ENCODE measurements at places on chromosomes 4 and X.
A peak's percentile ranks its signal among the peaks of the same experiment; 100 is the strongest.

- no peak for DNase-seq
Measured at GRCh38 chr4:98905839-98906238, 23.1 kb downstream of the EIF4E start.

GRCh38 chrX:107773206-107773605, 2.4 kb downstream of the TSC22D3 start:
- no peak for DNase-seq

- no peak for DNase-seq
Measured at GRCh38 chr4:145602129-145602760, 16.9 kb upstream of the MMAA start.

- DNase-seq, result no peak
Measured at GRCh38 chrX:47501226-47502074, 18.4 kb upstream of the ZNF41 start.

DNA sequence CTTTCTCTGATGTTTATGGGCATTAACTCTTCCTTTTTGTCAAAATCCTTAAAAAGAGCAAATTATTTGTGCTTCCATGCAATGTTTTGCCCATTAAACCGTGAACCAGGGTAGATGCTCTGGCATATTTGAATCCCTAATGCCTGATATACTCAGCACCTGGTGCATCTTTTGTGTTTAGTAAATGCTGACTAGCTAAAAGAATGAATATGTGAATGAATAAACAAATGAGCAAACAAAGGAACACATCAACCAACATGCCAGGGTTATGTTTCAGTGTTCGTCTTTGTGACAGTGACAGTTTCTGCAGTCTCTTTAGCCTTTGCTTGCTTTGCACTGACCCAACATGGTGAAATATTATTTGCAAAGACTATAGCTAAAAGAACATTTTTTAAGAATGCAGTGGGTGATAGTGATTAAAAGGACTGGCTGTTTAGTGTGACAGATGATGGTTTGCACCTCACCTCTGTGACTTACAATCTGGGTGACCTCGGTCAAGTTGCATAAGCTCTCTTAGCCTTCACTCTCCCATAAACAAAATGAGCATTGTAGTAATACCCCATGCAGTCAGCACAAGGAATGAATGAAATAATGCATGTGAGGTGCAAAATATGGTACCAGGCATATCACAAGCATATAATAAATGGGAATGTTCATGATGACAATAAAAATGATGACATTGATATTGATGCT, 29.5 kb downstream of the SMPX start:
- DNase-seq, result no peak

DNA sequence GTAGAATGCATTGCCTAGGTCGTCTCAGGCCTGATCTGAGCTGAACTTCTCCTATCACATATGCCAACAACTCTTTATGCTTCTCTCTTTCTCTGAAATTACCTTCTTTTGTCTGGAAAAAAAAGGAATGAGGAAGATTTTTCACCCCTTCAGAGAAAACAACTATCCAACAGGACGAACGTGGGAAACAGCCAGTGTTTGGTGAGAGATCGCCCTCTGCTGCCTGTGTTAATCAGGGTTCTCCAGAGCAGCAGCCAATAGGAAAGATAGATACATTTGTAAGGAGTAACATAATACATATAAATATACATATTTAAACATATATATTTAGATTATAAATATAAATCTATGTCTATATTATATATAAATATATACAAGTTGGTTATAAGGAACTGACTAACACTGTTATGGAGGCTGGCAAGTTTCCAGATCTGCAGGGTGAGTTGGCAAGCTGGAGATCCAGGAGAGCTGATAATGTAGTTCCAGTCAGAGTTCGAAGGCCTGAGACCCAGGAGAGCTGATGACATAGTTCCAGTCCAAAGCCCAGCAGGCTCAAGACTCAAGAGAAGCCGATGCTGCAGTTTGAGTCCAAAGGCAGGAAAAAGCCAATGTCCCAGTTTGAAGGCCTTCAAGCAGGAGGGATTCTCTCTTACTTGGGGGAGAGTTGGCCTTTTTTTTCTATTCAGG, 13.3 kb downstream of the CETN2 start:
- DNase-seq, result no peak

GRCh38 chr4:48403358-48403757, 62.0 kb downstream of the SLAIN2 start:
- DNase-seq, result no peak

DNA sequence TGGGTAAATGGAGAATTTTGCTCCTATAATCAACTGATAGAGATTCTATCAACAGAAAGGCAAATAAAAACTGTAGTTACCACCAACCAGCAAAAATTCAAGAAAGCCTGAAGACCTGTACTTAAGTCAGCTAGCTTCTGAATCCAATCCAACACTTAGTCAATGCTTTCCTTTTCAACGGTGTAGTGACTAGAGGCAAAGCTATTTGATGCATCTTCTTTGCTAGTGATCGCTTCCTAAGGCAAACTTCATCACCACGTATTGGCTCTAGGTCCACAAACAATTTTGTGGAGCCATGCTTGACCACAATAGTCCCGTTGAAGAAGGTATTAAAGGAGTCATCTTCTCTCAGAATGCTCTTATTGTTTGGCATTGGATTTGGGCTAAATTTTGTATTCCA, 25.0 kb upstream of the UBA6 start:
- no peak for DNase-seq

GRCh38 chr4:156971676-156972378, at the start of gene PDGFC:
Gene PDGFC (minus strand): TSS chr4:156971799. CDS start chr4:156970903, 896 bp downstream.
- DNase-seq, result peak; percentile 65

DNA sequence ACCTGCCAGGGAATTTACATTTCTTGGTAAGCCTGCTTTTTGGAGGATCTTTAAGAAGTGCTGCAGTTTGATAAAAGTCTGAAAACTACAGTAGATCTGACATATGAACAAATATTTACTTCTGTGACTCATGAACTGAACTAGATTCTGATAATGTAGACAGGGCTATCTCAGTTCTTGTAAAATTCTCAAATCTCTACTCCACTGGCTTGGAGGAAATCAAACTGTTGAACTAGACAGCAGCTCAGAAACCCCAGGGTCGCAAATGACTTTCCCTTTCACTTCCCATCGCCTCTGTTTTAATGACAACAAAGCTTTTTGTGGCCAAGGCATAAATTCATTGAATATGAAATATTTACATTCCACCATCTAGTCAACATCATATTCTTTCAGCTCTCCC, 15.4 kb upstream of the OCIAD1 start:
- DNase-seq, result no peak

GRCh38 chr4:137124278-137124932, 407.9 kb downstream of the PCDH18 start:
- DNase-seq, result peak; percentile 30

- DNase-seq, result no peak
Measured at GRCh38 chr4:148808416-148808815, 366.2 kb upstream of the NR3C2 start.

GRCh38 chr4:8097141-8097541, 61.5 kb downstream of the ABLIM2 start:
- DNase-seq, result no peak

DNA sequence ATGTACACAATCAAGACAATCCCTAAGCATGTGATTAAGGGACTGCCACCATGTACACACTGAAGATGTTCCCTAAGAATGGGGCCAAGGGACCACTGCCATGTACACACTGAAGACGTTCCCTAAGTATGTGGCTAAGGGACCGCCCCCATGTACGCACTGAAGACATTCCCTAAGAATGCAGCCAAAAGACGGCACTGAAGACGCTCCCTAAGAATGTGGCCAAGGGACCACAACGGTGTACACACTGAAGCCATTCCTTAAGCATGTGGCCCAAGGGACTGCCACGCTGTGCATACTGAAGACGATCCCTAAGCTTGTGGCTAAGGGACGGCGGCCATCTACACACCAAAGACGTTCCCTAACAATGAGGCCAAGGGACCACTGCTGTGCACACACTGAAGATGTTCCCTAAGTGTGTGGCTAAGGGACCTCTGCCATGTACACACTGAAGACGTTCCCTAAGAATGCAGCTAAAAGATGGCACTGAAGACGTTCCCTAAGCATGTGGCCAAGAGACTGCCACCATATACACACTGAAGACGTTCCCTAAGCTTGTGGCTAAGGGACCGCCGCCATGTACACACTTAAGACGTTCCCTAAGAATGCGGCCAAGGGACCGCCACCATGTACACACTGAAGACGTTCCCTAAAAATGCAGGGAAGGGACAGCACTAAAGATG, 26.4 kb downstream of the DHRSX start:
- no peak for DNase-seq

- DNase-seq, result no peak
Measured at GRCh38 chr4:86441175-86441936, 81.5 kb upstream of the MAPK10 start.

DNA sequence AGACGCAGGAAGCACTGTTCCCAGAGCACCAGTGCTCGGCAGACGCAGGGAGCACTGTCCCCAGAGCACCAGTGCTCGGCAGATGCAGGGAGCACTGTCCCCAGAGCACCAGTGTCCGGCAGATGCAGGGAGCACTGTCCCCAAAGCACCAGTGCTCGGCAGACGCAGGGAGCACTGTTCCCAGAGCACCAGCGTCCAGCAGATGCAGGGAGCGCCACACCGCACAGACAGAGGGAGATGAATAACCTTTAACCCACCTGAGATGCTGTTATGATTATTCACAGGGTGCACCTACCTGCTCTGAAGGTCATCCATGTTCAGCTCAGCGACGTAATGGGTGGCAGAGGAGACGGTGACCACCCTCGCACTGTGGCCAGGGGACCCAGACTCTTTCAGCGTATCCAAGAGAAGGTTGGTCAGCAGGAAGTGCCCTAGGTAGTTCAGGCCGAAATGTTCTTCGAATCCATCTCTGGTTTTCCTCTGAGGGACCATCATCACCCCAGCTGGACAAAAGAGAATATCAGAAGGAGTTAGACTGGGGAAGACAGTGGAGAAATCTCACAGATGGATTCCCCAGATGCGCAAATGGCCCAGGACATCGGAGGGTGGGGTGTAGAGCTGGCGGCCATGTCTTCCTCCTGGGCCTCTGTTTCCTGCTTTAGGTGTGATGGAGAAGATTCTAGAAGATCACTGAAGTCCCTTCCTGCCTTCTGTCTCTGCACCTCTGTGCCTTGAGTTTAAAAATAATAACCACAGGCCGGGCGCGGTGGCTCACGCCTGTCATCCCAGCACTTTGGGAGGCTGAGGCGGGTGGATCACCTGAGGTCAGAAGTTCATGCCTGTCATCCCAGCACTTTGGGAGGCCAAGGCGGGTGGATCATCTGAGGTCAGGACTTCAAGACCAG, 234.1 kb downstream of the DHRSX start:
- no peak for DNase-seq

DNA sequence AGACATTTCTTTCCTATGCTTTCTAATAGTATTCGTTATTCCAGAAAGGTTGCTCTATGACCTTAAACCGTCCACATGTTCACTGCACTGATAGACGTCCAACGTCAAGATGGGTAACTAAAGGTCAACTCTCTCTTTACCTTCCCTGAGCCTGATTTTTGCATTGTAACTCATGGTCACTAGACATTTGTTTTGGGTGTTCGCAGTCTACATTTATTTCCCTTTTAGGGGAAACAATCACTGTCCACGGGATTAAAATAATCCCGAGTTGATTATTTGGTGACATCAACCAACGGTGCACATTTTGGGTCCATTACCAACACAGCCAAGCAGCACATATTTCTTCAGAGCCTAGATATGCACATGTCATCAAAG, 540 bp upstream of the HADH start:
- DNase-seq, result no peak

GRCh38 chr4:74123065-74123728, 24.2 kb upstream of the CXCL2 start:
- no peak for DNase-seq

GRCh38 chr4:118760493-118760892, 75.3 kb downstream of the METTL14 start:
- no peak for DNase-seq

- DNase-seq, result peak; percentile 30
Measured at GRCh38 chr4:107183155-107183774, 147.2 kb upstream of the DKK2 start.

GRCh38 chr4:54730581-54730980, 72.8 kb downstream of the KIT start:
- DNase-seq, result no peak

- no peak for DNase-seq
Measured at GRCh38 chrX:7941390-7942042, 14.3 kb upstream of the PNPLA4 start.

- no peak for DNase-seq
Measured at GRCh38 chr4:24703298-24703697, 92.1 kb upstream of the SOD3 start.

All from right lung (tissue), 10 donors.